ENCODE measurements at places on chromosomes 12 and 14. TPM values are rescaled to one million over a fixed set of nuclear protein-coding genes. Genes with fewer than 3 reads are reported as not detected.

Gene EML5
- total RNA-seq = 0.03 TPM

Gene ADGRD1
- not detected for total RNA-seq

DNA sequence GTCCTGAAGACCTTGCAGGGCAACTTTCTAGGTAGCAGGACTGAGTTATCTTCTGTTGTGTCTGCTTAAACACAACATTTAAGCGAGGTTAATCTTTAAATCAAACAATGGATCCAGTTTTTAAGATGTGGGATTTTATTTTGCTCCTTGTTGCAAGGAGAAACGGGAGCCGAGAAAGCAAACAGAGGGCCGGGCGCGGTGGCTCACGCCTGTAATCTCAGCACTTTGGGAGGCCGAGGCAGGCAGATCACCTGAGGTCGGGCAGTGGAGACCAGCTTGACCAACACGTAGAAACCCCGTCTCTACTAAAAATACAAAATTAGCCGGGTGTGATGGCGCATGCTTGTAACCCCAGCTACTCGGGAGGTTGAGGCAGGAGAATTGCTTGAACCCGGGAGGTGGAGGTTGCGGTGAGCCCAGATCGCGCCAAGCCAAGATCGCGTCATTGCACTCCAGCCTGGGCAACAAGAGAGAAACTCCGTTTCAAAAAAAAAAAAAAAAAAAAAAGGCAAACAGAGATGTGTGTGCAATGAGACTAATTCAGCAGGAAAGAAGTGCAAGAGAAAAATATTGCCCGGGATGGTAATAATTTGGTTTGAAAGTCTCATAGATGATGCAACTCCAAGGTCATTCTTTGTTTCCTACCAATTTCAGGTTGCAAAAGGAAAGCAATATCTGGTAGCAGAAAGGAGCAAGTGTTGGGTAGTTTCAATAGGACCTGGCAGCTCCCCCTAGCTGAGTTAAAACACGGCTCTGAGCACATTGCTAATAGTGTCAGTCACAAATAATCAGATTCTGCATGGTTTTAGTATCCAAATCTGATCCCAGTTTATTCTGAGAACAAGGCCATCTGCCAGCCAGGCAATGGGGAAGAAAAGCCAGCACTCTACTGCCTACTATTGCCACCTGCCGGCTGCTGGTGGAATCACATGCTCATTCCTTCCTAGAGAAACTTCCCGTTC lies 141.4 kb downstream of the PPM1H start:
- no peak overlapping the region for H3K27ac ChIP-seq
- peaks cover 3% of the 10 kb centered on the region for H3K4me1 ChIP-seq
- DNase-seq = peak; percentile 79
- H3K36me3 ChIP-seq = no peaks in the 10 kb centered on the region
- H3K4me3 ChIP-seq = no peak overlapping the region
- no peaks in the 10 kb centered on the region for H3K27me3 ChIP-seq

DNA sequence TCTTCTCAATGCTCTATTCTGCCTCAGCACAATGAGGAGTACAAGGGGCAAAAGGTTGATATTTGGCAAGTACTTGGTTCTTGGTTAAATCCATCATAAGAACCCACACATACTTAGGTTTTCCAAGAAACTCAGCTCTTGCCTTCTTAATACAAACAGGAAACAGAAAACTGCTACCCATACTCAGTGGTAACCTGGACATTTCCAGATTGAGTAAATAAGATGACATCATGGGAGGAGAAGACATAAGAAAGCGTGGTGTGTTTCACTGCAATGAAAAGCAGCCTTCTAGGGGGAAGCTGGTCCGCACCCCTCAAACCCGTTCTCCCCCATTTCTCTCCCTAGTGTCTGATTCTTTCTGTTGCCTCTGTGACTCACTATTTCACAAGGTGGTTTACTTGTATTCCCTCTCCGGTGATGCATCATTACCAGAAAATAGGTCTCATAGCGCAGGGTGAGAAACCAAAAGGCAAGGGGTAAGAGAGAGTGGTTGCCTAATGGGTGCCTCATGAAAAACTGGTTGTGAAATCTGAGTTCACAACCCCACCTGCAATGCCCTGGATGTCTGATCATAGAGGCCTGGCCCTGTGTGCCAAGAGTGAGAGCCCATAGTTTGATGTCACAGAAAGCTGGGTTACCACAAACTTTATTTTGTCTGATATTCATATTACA lies 326.5 kb upstream of the TBX3 start:
- no peak for DNase-seq
- H3K27ac ChIP-seq = no peak overlapping the region
- no peaks in the 10 kb centered on the region for H3K27me3 ChIP-seq
- H3K4me3 ChIP-seq = no peak overlapping the region
- no peaks in the 10 kb centered on the region for H3K36me3 ChIP-seq

DNA sequence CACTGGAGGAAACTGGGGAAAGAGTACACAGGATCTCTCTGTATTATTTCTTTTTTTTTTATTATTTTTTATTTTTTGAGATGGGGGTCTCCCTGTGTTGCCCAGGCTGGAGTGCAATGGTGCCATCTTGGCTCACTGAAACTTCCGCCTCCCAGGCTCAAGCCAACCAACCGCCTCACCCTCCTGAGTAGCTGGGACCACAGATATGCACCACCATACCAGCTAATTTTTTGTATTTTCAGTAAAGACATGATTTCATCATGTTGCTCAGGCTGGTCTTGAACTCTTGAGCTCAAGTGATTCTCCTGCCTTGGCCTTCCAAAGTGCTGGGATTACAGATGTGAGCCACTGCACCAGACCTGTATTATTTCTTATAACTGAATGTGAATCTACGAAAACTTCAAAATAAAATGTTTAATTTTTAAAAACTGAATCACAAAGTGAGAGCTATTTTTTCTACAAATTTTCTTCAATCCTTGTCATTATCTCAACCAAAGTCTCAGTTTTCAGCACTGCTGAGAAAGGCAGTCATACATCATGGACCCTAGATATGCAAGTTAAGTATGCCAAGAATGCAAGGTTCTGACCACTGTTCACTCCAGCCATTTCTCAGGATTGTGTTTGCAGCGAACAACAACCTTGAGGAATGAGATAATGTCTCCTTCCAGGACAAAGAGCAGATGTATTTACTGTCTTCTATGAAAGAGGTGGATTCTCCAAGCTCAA lies 2.4 kb downstream of the EAPP start:
- 0 out of 2 replicates have a peak overlapping the region, but pooled peaks have one; percentile 4 for H3K27ac ChIP-seq
- H3K27me3 ChIP-seq = no peaks in the 10 kb centered on the region
- H3K4me1 ChIP-seq = 0 out of 2 replicates have a peak, but pooled peaks cover 6% of the 10 kb centered on the region
- DNase-seq = no peak
- no peak overlapping the region for H3K4me3 ChIP-seq

DNA sequence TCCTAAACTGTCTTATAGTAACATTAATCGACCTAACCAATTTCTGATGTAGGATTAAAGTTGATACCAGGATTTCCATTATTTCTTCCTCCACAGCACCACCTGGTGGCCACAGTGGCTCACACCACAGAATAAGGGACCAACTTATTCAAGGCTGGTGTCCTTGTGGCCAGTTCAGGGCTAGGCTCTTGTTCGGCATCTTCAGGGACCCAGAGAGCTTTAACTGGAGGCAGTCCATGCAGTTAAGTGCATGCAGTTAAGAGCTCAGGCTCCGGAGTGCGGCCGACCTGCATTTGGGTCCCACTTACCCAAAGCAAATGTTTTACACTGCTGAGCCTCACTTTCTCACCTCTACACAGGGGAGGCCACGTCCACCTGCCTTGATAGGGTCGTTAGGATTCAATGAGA lies 42.0 kb upstream of the GPR68 start:
- H3K36me3 ChIP-seq = no peaks in the 10 kb centered on the region
- no peak overlapping the region for H3K4me3 ChIP-seq
- peak; percentile 42 for DNase-seq
- H3K4me1 ChIP-seq = peaks cover 11% of the 10 kb centered on the region

DNA sequence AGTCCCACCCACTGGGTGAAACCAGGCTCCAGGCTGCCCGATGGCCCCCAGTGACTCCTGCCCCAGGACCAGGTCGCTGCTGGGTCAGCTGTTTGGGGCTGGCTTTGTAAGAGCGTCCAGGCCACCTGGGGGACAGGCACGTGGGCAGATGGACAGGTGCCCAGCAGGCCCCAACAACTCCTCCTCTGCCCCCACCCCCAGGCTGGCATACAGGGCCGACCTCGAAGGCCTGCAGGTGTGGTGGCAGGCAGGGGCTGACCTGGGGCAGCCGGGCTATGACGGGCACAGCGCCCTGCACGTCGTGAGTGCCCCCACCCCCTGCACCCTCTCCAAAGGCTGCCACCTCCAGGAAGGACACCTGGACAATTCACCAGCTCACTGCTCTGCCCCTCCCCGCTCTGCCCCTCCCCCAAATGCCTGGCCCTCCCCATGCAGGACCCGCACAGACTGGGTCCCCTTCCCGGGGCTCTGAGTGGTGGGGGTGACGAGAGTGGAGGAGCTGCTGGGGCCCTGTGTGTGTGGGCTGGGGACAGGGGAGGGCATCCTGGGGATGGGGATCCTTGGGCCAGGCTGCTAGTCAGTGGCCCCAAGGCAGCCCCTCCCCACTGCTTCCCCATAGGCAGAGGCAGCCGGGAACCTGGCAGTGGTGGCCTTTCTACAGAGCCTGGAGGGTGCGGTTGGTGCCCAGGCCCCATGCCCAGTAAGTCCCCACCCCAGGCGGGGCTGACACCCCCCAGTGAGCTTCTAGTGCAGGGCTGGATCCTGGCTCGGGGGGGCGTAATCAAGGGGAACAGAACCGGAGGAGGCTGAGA lies 26.0 kb downstream of the ASPG start:
- H3K27ac ChIP-seq = no peak overlapping the region
- H3K4me3 ChIP-seq = no peak overlapping the region
- H3K27me3 ChIP-seq = peaks cover 19% of the 10 kb centered on the region
- no peaks in the 10 kb centered on the region for H3K36me3 ChIP-seq

- H3K4me1 ChIP-seq = no peaks in the 10 kb centered on the region
- H3K4me3 ChIP-seq = no peak overlapping the region
- no peaks in the 10 kb centered on the region for H3K36me3 ChIP-seq
- peaks cover 19% of the 10 kb centered on the region for H3K27me3 ChIP-seq
- DNase-seq = no peak
These were observed 12.9 kb downstream of the BMP4 start for GRCh38 chr14:53943751-53944083.

DNA sequence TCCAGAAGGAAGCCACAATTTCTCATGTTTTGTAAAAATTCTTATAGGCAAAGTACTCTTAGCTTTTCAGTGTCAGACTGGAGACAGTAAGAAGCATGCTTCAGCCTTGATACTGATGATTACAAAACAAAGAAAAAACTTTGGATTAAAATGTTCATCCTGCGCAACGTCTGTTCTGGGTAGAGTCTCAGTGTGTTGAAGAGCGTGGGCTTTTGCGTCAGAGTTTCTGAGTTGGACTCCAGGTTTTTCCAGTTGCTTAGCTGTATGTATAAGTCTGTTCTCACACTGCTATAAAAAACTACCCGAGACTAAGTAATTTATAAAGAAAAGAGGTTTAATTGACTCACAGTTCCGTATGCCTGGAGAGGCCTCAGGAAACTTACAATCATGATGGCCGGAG lies 508.1 kb downstream of the DIO2 start:
- DNase-seq = no peak
- no peak overlapping the region for H3K27ac ChIP-seq

DNA sequence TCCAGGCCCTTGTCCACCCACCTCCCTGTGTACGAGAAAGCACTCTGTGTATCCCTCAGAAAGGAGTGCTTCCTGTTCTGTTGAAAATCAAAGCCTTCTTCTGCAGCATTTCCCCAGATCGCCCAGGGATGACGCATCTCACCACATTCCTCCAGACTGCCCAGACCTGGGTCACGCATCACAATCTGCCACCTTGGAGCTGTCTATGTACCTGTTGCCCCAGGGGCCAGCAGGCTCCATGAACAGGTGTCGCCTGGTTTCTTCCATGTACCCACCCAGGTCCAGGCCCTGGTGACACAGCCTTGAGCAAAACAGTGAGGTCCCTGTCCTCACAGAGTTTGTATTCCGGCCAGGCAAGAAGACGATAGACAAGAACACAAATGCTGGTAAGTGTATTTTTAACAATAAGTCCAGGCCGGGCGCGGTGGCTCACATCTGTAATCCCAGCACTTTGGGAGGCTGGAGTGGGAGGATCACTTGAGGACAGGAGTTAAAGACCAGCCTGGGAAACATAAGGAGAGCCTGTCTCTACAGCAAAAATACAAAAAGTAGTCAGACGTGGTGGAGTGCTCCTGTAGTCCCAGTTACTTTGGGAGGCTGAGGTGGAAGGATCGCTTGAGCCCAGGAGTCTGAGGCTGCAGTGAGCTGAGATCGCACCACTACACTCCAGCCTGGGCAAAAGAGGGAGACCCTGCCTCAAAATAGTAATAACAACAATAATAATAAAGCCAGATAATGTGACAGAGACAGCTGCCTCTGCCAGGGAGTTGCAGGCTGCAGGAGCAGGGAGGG lies 6.8 kb upstream of the PPP1R13B start:
- H3K4me1 ChIP-seq = no peaks in the 10 kb centered on the region
- H3K36me3 ChIP-seq = no peaks in the 10 kb centered on the region
- no peaks in the 10 kb centered on the region for H3K27me3 ChIP-seq
- H3K4me3 ChIP-seq = no peak overlapping the region
- H3K27ac ChIP-seq = no peak overlapping the region

- no peak overlapping the region for H3K4me3 ChIP-seq
- no peak for DNase-seq
- H3K4me1 ChIP-seq = no peaks in the 10 kb centered on the region
- H3K27me3 ChIP-seq = no peaks in the 10 kb centered on the region
- H3K36me3 ChIP-seq = no peaks in the 10 kb centered on the region
These were observed 19.5 kb downstream of the CCDC91 start for GRCh38 chr12:28209782-28210181.

Measured in SJSA1 (cell line).